ENCODE measurements at places on chromosomes 11 and 22.

- H3K27ac ChIP-seq = peak overlapping the region; percentile 87
- H3K4me3 ChIP-seq = peak overlapping the region; percentile 91
- H3K36me3 ChIP-seq = peaks cover 9% of the 10 kb centered on the region
- DNase-seq = peak; percentile 54
- peaks cover 46% of the 10 kb centered on the region for H3K4me1 ChIP-seq
- H3K27me3 ChIP-seq = peaks cover 2% of the 10 kb centered on the region
Observed at GRCh38 chr22:40176921-40177737, 596 bp upstream of the TNRC6B start.

GRCh38 chr11:119782006-119782738, 53.2 kb upstream of the NECTIN1 start:
- H3K4me3 ChIP-seq = no peak overlapping the region
- 0 out of 2 replicates have a peak, but pooled peaks cover 8% of the 10 kb centered on the region for H3K4me1 ChIP-seq
- H3K27me3 ChIP-seq = peaks cover 47% of the 10 kb centered on the region

DNA sequence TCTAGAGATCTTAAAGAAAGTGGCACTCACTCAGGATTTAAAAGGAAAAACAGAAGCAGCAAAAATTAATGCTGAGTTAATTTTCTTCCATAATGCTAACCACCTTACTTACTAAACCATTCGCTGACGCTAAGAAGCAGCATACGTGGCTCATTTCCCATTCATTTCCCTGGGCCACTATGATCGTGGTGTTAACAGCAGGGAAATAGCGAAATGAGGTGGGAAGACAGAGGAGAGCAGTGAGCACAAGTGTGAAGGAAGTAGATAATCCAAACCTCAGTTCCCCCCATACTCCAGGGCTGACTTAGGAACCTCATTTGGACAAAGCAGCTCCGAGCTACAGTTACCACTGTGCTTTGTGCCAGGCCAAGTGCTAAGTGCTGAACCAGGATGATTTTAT, 723.2 kb downstream of the OPCML start:
- peaks cover 2% of the 10 kb centered on the region for H3K27me3 ChIP-seq
- peaks cover 2% of the 10 kb centered on the region for H3K4me1 ChIP-seq
- no peak overlapping the region for H3K27ac ChIP-seq
- no peak for DNase-seq
- H3K36me3 ChIP-seq = no peaks in the 10 kb centered on the region

DNA sequence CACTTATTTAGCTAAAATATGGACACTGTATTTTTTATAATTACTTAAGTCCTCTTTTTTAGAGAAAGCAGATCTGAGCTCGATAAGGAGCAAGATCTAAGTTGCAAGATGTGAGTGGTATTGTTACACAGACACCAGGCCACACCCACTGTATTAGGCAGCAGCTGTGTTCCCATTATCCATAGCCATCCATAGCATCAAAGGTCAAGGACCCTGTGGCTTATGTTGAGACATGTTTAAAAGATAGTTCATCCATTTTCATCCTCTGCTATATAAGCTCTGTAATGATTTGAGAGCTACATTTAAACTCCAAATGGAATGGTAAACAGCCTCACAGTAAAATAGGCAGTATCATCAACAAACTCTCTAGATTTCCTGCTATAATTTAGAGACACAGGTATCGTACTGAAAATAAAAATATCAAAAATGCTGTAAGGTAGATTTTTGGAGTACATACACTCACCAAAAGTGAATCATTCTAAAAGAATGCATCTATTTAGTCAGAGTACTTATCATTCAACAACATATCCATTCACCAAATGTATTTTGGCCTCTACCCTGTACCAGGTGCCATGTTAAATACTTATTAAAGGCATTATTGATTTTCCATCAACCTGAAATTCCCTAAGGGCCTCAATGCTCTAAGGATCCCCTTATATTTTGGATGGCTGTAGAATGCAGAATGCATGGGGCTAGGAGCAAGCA, 574.0 kb downstream of the LRRC4C start:
- no peaks in the 10 kb centered on the region for H3K4me1 ChIP-seq
- H3K4me3 ChIP-seq = no peak overlapping the region
- H3K36me3 ChIP-seq = no peaks in the 10 kb centered on the region
- H3K27me3 ChIP-seq = no peaks in the 10 kb centered on the region

DNA sequence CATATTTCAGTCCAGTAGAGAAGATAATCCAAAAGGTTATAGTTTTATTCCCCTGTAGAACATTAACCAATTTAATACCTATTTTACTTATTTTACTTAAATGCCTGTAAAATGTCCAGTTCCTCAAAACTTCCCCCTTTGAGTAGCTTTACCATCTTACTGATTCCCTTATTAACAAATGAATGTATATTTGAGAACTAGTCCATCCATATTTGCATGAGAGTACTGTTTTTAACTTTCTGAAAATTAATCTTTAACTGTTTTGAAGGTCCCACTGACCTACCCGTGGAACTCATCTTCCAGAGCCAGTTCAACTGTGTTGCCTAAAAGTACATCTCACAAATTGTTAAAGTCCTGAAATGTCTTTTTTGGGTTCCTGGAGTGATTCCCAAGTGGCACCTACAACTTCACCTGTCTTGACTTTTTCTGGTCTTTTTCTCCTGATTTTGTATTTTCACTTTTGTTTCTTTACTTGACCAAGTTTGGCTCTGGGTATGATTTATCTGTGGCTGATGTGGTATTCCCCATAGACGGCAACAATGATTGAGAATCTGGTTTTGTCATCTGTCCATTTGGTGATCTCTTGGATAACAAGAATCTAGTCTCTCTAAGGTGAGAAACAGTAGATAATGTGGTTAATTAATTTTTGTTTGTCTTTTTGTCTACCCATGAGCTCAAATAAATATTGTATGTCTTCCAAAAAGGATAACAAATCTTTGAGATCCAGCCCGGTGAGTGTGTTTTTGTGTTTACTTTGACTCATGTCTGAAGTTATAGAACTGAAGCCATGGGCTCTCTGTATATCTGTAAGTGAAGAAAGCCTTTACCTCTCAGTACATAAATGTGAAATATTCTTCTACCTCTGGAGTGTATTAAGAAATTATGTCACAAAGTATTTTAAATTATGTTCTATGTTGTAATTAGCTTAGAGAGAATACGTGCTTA, 174.2 kb downstream of the ETS1 start:
- H3K36me3 ChIP-seq = no peaks in the 10 kb centered on the region
- peaks cover 62% of the 10 kb centered on the region for H3K4me1 ChIP-seq
- no peak overlapping the region for H3K4me3 ChIP-seq
- no peak overlapping the region for H3K27ac ChIP-seq
- H3K27me3 ChIP-seq = no peaks in the 10 kb centered on the region
- no peak for DNase-seq

DNA sequence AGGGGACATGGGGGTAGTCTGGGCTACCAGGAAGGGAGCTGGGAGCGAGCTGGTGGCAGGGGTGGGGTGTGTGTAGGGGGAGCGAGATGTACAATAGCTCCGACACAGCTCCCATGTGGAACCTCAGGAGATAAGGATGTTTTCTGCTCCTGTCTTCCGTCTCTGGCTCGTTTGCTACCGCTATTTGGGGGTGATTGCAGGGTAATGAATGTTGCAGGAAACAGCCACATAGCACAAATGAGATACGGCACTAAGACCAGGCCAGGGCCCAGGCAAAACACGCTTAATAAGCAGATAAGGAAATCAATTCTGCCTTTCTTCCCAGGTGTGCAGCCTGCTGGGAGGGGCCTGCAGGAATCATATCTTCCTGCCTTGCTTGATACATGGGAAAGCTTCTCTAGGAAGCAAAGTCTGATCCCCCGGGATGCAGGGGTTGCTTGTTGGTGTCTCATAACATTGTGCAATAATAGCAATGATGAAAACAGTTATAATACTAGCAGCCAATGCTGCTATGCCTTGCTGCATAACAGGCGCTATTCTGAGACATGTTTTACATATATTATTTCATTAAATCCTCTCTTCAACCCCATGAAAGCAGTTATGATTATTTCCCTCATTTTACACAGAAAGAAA, 158.7 kb downstream of the ST3GAL4 start:
- no peak overlapping the region for H3K4me3 ChIP-seq
- no peak overlapping the region for H3K27ac ChIP-seq
- DNase-seq = no peak
- H3K27me3 ChIP-seq = peaks cover 9% of the 10 kb centered on the region
- no peaks in the 10 kb centered on the region for H3K4me1 ChIP-seq

GRCh38 chr22:20198557-20199319, 47.9 kb upstream of the CCDC188 start:
- peaks cover 11% of the 10 kb centered on the region for H3K4me1 ChIP-seq
- H3K27me3 ChIP-seq = peaks cover 20% of the 10 kb centered on the region
- H3K4me3 ChIP-seq = no peak overlapping the region
- no peak for DNase-seq
- no peaks in the 10 kb centered on the region for H3K36me3 ChIP-seq

DNA sequence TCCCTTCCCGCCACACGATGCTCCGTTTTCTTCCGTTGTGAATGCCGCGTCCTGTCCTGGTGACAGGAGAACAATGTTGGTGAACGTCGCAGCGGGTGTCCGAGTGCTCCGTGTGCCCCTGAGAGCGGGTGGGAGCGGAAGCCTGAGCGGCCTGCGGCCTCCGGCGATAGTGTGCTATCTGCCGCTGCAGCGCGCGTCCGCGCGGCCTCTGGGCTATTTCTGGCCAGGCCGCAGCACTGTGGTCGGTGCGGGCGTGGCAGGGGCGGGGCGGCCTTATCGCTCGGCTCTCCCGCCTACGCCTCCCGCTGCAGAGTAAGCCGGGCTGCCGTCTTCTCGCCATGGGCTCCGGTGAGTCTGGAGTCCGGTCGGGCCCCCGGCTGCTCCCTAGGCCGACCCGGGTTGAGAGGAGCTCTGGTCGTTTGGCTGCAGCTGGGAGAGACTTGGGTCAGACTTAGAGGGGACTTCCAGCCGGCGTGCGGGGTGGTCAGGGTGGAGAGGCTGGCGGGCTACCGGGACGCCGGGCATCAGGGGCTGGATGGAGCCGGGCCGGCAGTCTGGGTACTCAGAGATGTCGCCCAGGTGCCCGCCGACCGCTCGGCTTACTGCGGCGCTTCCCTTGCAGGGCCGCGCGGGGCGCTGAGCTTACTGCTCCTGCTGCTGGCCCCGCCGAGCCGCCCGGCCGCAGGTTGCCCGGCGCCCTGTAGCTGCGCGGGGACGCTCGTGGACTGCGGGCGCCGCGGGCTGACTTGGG, at the start of gene GP1BB:
Gene GP1BB, plus strand, starts transcription at position 308 of the 751 bp plus-strand sequence. Its CDS starts 31 bp downstream, at position 339.
- no peak within 1 kb of the TSS for H3K4me3 ChIP-seq
- DNase-seq = no peak
- H3K36me3 ChIP-seq = peaks cover 10% of the 10 kb centered on the region

- DNase-seq = no peak
- H3K4me3 ChIP-seq = no peak overlapping the region
- peaks cover 17% of the 10 kb centered on the region for H3K27me3 ChIP-seq
Observed at GRCh38 chr11:46342239-46342638, 5.0 kb upstream of the DGKZ start.

All from HFFc6 (cell line).